ENCODE measurements at places on chromosomes 2 and 18. TPM values are rescaled to one million over a fixed set of nuclear protein-coding genes. Genes with fewer than 3 reads are reported as not detected.
A peak's percentile ranks its signal among the peaks of the same experiment; 100 is the strongest.

ALPG gene
- total RNA-seq, result not detected

DNA sequence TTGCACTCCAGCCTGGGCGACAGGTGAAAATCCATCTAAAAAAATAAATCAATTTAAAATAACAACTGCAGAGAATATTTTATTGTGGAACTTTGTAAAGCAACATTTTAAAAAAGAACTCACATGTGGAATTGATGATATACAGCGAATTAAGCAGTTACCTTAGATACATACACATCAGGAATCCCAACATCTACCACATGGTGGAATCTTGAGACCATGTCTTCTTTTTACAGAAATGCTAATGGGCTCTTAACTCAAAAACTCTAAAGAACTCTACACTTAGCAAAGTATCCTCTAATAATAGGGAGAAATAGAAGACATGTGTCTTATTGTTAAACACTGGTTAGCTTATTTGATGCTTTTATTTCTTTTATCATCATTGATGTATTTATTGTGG lies 373.6 kb downstream of the CDH7 start:
- DNase-seq, result no peak

DNA sequence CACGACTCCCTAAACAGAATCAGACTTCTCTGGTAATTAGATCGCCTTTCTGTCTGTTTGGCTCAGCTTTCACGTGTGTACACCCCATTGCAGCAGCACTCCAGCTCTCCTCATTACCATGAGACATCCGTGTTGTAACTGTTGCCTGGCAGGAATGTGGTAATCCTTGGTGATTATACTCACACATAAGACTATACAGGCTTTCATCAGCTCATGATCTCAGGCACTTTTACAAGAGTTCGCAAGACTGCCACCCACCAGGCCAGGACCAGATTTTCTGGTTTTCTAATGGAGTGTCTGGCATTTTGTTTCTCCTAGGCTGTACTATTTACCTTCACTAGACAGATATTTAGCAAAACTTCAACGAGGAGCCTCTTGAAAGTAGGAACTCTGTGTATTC lies 50.2 kb downstream of the ACVR1 start:
- DNase-seq, result peak; percentile 54

DNA sequence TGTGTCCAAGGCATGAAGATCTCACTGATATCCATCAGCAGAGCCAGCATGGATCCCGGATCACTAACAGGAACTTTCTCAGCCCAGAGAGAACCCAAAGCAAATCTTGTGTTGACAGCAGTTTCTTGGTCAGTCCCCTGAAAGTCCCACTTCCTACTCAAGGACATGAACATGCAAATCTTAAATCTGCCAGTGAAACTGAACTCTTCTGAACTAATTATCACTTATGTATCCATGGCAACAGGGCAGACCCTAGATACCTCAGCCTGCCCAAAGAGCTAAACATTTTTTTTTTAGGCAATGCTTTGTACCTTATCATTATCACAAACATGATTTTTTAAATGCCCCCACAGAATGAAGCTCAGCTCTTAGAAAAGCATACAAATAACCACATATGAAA lies 127.8 kb upstream of the DDX18 start:
- DNase-seq, result no peak

CYTIP gene
- not detected for total RNA-seq
